ENCODE measurements at places on chromosomes 3 and 15.

GRCh38 chr15:75620841-75621391, 4.6 kb downstream of the SNUPN start:
- no peak for DNase-seq

- DNase-seq, result no peak
These were observed 83.0 kb downstream of the KLHL25 start for GRCh38 chr15:85711580-85712192.

GRCh38 chr3:39013289-39013688, 38.5 kb downstream of the SCN11A start:
- no peak for DNase-seq

- no peak for DNase-seq
These were observed 617.7 kb upstream of the NR2F2 start for GRCh38 chr15:95712785-95713184.

- no peak for DNase-seq
These were observed 558 bp upstream of the SLC30A4 start for GRCh38 chr15:45523166-45523460.

DNA sequence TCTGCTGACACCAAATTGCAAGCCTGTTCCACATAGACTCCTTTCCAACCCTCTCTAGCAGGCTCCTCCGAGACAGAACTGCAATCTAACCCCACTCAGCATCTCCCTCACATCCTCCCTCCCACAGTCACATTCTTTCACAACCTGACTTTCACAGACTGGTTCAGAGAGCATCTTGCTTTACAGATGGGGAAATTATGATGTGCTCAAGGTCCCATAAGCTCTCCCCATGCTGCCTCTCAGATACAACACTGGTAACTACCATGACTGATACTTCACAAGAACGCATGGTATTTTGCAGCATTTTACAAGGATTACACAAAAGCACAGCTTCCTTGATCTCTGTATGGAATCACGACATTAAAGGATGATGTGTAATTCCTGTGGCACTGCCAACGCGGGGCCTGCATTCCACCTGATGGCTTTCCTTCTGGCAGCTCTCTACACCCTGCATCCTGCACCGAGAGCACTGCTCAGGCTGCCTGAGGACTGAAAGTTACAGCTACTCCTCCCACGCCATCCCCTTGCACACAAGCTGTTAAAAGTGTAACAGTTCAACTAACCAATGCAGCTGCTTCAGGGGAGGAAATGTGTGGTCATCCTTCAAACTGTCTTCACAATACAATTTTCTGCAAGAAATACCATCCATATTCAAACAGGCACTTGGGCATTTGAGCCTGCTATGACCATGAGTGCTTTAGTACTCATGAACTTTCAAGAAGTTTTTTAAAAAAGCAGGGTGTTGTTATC, 27.6 kb downstream of the TBC1D2B start:
- DNase-seq, result peak; percentile 64

DNA sequence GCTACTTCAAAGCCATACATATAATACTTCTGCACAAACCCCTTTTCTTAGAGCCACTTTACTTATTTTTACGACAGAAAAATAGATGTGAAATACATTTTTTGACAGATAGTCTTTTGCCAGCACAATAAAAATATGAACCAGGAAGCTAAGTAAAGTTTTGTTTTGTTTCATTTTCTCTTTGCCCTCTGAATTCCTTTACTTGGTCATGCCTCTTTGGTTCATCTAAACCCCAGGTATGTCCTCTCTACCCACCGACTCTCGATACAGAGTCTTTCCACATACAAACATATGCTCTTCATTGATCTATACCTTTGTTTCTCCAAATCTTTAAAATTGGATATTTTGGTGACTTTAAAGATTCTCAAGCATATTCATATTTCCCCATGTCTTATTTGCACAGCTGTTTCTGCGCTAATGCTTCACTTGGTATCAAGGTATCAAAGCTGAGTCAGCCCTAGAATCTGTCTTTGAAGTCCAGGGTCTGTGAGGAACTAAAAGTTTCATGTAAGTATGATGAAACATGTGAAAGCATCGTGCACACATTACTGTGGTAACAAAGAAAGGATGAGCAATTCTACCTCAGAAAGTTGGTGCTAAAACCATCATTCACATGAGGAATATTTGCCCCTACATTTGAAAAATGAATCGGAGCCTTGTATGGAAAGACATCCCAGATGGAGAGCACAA, 845.4 kb downstream of the NAALADL2 start:
- DNase-seq, result no peak
